ENCODE measurements at places on chromosomes 5 and 9. TPM values are rescaled to one million over a fixed set of nuclear protein-coding genes. Genes with fewer than 3 reads are reported as not detected.

GRCh38 chr5:170104299-170104698, 1.4 kb upstream of the FOXI1 start:
- no peaks in the 10 kb centered on the region for H3K27me3 ChIP-seq
- H3K4me1 ChIP-seq: no peaks in the 10 kb centered on the region
- H3K4me3 ChIP-seq: no peak overlapping the region
- no peak overlapping the region for H3K27ac ChIP-seq
- no peaks in the 10 kb centered on the region for H3K36me3 ChIP-seq

- no peak overlapping the region for H3K4me3 ChIP-seq
- no peak overlapping the region for H3K27ac ChIP-seq
- no peaks in the 10 kb centered on the region for H3K4me1 ChIP-seq
- no peaks in the 10 kb centered on the region for H3K36me3 ChIP-seq
Observed at GRCh38 chr5:56633950-56634349, 181.4 kb upstream of the MAP3K1 start.

- H3K27ac ChIP-seq: peak overlapping the region; percentile 94
- peaks cover 3% of the 10 kb centered on the region for H3K36me3 ChIP-seq
- DNase-seq: peak; percentile 20
- no peaks in the 10 kb centered on the region for H3K27me3 ChIP-seq
Observed at GRCh38 chr5:132962429-132963021, 909 bp downstream of the AFF4 start.

DNA sequence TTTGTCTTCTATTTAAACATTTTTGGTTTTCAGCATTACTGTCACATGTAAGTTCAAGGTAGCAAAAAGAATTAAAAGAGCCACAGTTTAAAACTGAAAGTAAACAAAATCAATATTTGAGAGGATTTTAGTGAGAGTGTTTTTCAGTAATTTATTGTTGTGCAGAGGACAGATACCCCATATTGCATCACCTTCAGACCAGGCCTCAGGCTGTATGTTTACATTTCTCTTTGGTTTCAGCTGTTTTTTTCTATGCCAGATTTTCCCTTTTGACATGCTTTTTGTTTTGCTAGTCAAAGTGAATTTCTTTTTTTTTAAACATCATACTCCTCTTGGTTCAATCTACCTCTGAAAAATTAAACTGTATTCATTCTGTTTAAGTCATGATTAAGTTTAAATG, 47.2 kb downstream of the MAST4 start:
- H3K27ac ChIP-seq: no peak overlapping the region
- no peak for DNase-seq
- no peak overlapping the region for H3K4me3 ChIP-seq
- H3K36me3 ChIP-seq: no peaks in the 10 kb centered on the region

DNA sequence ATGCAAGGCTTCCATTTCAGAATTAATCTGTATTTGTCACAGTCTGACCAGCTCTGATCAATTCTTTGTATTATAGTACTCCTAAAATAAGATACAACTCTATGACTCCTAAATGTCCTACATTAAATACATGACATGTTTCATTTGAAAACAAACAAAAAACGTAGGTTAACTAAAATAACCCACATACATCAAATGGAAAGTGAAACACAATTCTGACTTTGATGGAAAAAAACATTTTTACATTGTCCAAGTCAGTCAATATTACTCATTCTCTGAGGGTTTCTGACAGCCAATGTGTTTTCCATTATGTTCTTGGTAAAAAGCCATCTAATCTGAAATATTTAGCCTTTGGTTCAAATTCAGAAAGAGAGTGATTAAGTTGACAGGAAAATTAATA, 8.7 kb downstream of the HMGCS1 start:
- peak overlapping the region; percentile 64 for H3K4me3 ChIP-seq
- H3K27ac ChIP-seq: no peak overlapping the region
- H3K36me3 ChIP-seq: peaks cover 3% of the 10 kb centered on the region
- H3K4me1 ChIP-seq: peaks cover 10% of the 10 kb centered on the region

- H3K4me3 ChIP-seq: no peak overlapping the region
- DNase-seq: no peak
- no peaks in the 10 kb centered on the region for H3K27me3 ChIP-seq
- H3K4me1 ChIP-seq: no peaks in the 10 kb centered on the region
- no peak overlapping the region for H3K27ac ChIP-seq
Observed at GRCh38 chr5:42285230-42285629, 138.0 kb upstream of the GHR start.

GRCh38 chr5:32360906-32361305, 48.2 kb upstream of the MTMR12 start:
- DNase-seq: no peak
- peaks cover 45% of the 10 kb centered on the region for H3K36me3 ChIP-seq
- no peaks in the 10 kb centered on the region for H3K27me3 ChIP-seq

GRCh38 chr9:95726756-95727155, 148.7 kb upstream of the ERCC6L2 start:
- no peak overlapping the region for H3K4me3 ChIP-seq
- DNase-seq: no peak
- H3K36me3 ChIP-seq: no peaks in the 10 kb centered on the region
- no peak overlapping the region for H3K27ac ChIP-seq

GRCh38 chr9:128124873-128125579, 2.5 kb downstream of the PTGES2 start:
- DNase-seq: no peak
- H3K27me3 ChIP-seq: no peaks in the 10 kb centered on the region
- no peak overlapping the region for H3K4me3 ChIP-seq
- no peak overlapping the region for H3K27ac ChIP-seq

DNA sequence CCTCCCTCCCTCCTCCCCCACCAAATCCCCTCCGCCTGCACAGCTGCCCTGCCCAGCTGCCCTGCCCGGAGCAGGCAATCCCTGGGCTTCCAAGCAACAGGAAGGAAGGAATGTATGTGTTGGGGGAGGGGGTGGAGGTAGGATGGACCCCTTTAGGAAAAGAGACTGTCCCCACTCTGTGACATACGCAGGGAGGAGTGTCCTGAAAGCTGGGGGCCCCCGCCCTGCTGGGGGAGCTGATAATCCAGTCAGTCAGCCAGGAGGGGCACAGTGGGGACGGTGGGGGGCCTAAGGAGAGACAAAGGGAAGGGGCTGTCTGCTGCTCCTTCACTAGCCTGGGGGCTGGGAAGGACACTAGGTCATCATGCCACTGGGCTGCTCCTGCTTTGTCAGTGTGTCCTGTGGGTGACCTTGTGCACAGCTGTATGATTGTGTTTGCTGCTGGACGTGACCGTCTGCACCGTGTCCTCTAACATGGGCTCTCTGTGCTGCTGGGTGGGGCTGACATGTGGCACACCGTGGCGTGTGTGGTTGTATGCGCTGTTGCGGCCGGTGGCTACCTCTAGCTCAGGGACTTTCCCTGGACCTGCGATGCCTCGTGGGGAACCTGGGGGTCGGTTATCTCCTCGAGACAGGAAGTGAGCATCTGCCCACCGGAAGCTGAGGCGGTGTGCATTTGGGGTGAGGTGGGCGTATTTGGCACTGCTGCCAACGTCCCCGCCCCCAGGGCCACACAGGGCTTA, 3.0 kb downstream of the N4BP3 start:
- H3K4me1 ChIP-seq: peaks cover 57% of the 10 kb centered on the region
- peak overlapping the region; percentile 13 for H3K4me3 ChIP-seq
- H3K36me3 ChIP-seq: no peaks in the 10 kb centered on the region
- H3K27ac ChIP-seq: peak overlapping the region; percentile 33

DNA sequence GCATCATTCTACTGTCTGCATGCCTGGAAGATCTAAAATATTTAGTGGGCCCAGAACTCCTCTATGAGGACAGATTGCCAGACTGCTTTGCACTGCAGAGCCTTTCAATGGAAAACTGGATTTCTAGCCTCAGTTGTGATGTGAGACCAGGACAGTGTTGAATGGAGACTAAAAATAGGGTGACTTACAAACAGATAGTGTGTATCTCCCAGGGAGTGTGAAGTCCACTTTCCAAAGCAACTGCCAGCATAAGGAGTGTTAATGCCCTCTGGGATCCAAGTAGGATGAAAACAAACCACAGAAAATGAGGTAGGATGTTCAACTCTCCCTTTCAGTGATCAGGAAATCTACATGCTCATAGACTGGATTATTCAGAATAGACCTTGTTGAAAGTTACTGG, 119.5 kb downstream of the GRIA1 start:
- H3K36me3 ChIP-seq: no peaks in the 10 kb centered on the region
- no peak overlapping the region for H3K4me3 ChIP-seq
- H3K27me3 ChIP-seq: no peaks in the 10 kb centered on the region
- no peak for DNase-seq

DNA sequence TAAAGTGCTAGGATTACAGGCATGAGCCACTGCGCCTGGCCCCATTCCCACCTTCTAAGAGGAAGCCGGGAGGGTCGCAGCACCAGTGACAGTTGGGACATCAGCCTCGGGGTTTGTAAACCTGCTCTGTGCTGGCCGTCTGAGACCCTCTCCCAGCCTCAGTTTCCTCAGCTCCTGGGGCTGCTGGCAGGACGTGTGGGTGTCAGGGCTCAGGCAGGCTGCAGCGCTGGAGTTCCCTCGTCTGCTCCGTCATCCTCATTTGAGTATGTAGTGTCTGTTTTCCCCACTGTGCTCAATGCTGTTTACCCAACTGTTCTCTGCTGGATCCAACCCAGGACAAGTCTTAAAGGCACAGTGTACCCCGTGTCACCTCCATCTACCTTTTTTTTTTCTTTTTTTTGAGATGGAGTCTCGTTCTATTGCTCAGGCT, 2.0 kb upstream of the NINJ1 start:
- no peaks in the 10 kb centered on the region for H3K36me3 ChIP-seq
- H3K27ac ChIP-seq: no peak overlapping the region
- H3K4me1 ChIP-seq: peaks cover 38% of the 10 kb centered on the region

DNA sequence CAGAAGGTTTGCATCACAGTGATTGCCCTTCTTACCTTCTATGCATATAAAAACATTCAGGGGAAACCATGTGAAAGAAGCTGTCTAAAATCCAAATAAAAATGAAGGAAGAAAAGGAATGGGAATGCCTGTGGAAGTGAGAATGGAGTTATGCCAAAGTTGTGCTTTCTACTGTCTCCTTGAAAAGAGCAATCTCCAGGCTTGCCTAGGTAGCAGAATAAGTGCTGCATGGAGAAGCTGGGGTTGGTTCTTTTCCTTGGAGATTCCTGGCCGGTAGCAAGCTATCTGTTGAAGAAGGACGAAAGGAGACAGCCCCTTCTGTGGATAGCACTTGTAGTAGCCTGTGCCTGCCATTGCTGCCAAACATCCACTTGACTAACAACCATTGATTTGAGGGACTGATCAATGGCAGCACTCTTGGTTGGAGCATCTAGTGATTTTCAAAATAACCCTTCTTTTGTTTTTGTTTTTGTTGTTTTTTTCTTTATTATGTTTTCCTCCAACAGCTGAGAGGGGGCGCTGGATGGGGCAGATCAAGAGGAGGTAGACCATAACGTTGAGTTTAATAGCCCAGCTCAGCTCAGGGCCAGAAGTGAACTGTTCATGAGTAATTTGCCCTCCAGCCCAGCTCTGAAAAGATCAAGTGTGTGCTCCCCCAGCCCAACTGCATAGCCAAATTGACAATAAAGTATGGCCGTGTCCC, 1.6 kb downstream of the PLCXD3 start:
- no peaks in the 10 kb centered on the region for H3K36me3 ChIP-seq
- no peak overlapping the region for H3K4me3 ChIP-seq
- H3K4me1 ChIP-seq: no peaks in the 10 kb centered on the region
- DNase-seq: no peak
- no peak overlapping the region for H3K27ac ChIP-seq

- no peaks in the 10 kb centered on the region for H3K27me3 ChIP-seq
- no peak for DNase-seq
- H3K4me3 ChIP-seq: no peak overlapping the region
Observed at GRCh38 chr9:108579757-108580439, 275.9 kb downstream of the ACTL7B start.

- no peak overlapping the region for H3K4me3 ChIP-seq
- no peak overlapping the region for H3K27ac ChIP-seq
- no peaks in the 10 kb centered on the region for H3K4me1 ChIP-seq
- DNase-seq: no peak
- no peaks in the 10 kb centered on the region for H3K36me3 ChIP-seq
Observed at GRCh38 chr5:149887622-149888183, 56.9 kb downstream of the PDE6A start.

- H3K4me3 ChIP-seq: no peak overlapping the region
- no peak for DNase-seq
- H3K4me1 ChIP-seq: no peaks in the 10 kb centered on the region
- no peak overlapping the region for H3K27ac ChIP-seq
- no peaks in the 10 kb centered on the region for H3K27me3 ChIP-seq
Observed at GRCh38 chr5:179991106-179991505, 80.5 kb downstream of the RNF130 start.

- H3K4me3 ChIP-seq: no peak overlapping the region
- H3K27ac ChIP-seq: no peak overlapping the region
- no peak for DNase-seq
Observed at GRCh38 chr5:79200573-79201183, 35.3 kb upstream of the JMY start.

DNA sequence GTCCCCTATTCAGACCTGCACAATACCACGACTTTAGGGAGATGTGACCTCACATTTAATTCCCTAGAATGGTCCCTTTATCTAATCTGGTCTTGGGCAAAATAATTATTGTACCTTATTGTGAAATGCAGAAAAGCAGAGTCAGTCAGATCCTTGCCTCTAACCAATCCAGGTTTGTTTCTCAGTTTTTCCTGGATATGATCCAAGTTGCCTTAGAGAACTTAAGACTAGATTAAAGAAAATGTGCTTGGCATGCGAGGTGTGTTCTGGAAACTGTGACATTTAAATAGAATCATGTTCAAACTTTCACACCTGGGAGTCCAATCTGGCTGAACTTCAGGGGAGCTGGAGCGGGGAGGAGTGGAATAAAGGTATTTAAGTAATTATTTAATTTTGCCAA, 696.2 kb downstream of the DNAH5 start:
- no peak for DNase-seq
- no peaks in the 10 kb centered on the region for H3K36me3 ChIP-seq
- H3K4me3 ChIP-seq: no peak overlapping the region
- no peak overlapping the region for H3K27ac ChIP-seq
- no peaks in the 10 kb centered on the region for H3K27me3 ChIP-seq
- H3K4me1 ChIP-seq: no peaks in the 10 kb centered on the region

GRCh38 chr5:57724836-57725235, 242.2 kb upstream of the ACTBL2 start:
- H3K4me1 ChIP-seq: no peaks in the 10 kb centered on the region
- H3K36me3 ChIP-seq: no peaks in the 10 kb centered on the region
- H3K27ac ChIP-seq: no peak overlapping the region
- no peak overlapping the region for H3K4me3 ChIP-seq
- no peak for DNase-seq
- H3K27me3 ChIP-seq: no peaks in the 10 kb centered on the region

GRCh38 chr5:41695920-41696582, 174.2 kb downstream of the OXCT1 start:
- H3K27me3 ChIP-seq: peaks cover 1% of the 10 kb centered on the region
- no peak for DNase-seq
- no peak overlapping the region for H3K27ac ChIP-seq
- no peak overlapping the region for H3K4me3 ChIP-seq

AFAP1L1 gene
- total RNA-seq: not detected

CACNA1B gene
- total RNA-seq: not detected

ANKRD20A1 gene
- 2.9 TPM for total RNA-seq

ANGPTL2 gene
- total RNA-seq: not detected

POU5F2 gene
- 4.2 TPM for total RNA-seq

PCDHB7 gene
- not detected for total RNA-seq

ENTPD2 gene
- total RNA-seq: not detected

FYB1 gene
- 639 TPM for total RNA-seq

XRCC4 gene
- total RNA-seq: 3.8 TPM

Data from CD4-positive, CD25-positive, alpha-beta regulatory T cell (primary cell).